Lower leg skin (tissue), 4 donors: ENCODE measurements at places on chromosomes 13 and 19. TPM values are rescaled to one million over a fixed set of nuclear protein-coding genes. Genes with fewer than 3 reads are reported as not detected.

The FPR3 gene
- 2.2 TPM for total RNA-seq

The CCDC169 gene
- 0.47 TPM for total RNA-seq

The SERTM1 gene
- not detected for total RNA-seq

The SIGLEC5 gene
- 0.72 TPM for total RNA-seq

- DNase-seq, result no peak
Observed at GRCh38 chr13:98613591-98613990, 36.7 kb upstream of the STK24 start.

GRCh38 chr13:29125191-29125933 lies 305.2 kb downstream of the MTUS2 start:
- DNase-seq, result no peak

DNA sequence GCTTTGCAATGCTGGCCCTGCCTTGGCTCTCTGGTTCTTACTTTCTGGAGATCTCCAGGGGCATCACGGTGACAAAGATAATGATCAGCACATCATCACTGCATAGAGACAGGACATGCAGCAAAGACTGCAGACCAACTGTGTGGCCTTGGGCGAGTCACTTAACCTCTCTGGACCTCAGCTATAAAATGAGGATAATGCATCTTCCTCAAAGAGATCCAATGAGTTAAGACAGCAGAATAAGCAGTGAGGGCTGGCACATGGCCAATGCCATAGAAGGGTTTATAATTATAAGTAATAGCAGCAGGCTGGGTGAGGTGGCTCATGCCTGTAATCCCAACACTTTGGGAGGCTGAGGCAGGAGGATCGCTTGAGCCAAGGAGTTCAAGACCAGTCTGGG lies 2.4 kb downstream of the MAG start:
- no peak for DNase-seq

DNA sequence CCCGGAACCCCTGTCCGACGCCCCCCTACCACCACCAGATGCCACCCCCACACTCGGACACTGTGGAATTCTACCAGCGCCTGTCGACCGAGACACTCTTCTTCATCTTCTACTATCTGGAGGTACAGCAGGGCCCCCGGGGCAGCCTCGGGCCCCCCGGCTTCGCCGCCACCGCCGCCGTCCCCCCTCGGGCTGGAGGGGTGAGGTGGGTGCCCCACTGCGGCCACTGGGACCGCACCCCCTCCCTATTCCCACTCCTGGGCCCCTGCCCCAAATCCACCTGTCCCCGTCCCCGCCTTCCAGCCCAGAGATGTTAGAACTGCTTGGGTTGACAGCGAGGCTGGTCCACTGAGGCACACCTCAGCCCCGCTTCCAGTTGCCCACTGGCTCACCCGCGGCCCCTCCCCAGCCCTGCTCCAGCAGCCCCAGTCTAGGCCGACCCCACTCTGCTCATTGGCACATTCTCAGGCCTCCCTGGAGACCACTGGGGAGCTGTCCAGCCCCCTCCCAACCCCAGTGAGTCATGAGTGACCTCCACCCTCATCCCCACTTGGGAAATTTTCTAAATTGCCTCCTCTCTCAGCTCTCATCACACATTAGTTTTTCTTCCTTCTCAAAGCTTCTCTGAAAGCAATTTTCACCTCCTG lies 6.5 kb downstream of the LENG1 start:
- DNase-seq, result no peak

GRCh38 chr13:112444416-112445399 lies 68.6 kb downstream of the SPACA7 start:
- no peak for DNase-seq

- no peak for DNase-seq
Observed at GRCh38 chr13:62046512-62046911, 630.9 kb upstream of the PCDH20 start.
